AG04450 (cell line): ENCODE measurements at places on chromosomes 5 and 9. TPM values are rescaled to one million over a fixed set of nuclear protein-coding genes. Genes with fewer than 3 reads are reported as not detected.

- peak; percentile 83 for DNase-seq
Observed at GRCh38 chr5:38783011-38783561, 62.7 kb upstream of the OSMR start.

DNA sequence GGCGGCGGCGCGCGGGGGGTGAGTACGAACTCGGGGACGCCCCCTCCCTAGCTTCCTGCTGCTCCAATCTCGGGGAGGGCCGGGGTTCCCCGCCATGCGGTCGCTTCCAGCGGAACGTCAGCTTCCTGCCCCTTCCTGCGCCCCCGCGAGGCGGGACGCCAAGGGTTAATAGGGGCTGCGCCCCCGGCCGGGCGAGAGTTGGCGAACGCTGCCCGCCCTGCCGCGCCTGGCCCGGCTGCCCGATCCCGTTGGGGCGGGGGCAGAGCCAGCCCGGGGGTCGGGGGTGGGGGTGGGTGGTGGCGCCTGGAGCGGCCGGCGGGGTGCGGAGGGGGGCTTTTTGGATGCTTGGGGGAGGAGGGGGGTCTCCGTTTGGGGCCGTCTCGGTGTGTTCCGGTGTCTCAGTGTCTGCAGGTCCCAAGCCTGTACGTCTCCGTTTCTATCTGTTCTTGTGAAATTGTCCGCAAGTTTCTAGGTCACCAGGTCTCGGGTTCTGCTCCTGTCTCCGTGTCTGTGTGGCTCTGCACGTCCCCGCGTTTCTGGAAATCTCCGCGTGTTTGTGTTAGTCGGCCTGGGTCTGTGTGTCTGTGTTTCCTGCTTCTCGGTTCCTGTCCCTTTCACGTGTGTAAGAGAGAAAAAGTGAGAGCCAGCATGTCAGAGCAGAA lies 789 bp downstream of the COL27A1 start:
- DNase-seq: no peak

- DNase-seq: no peak
Observed at GRCh38 chr9:103025796-103026195, 30.7 kb downstream of the CYLC2 start.

GRCh38 chr5:53063176-53063575 lies 46.4 kb downstream of the MOCS2 start:
- no peak for DNase-seq

Gene FOXD4L4
- polyA plus RNA-seq: not detected in 2 replicates

Gene RABEPK
- 45.5 and 45.8 TPM in 2 replicates for polyA plus RNA-seq

Gene THBS4
- 0.94 and 1.2 TPM in 2 replicates for polyA plus RNA-seq

Gene INSYN2B
- 6.1 and 6.8 TPM in 2 replicates for polyA plus RNA-seq

Gene DNAH5
- polyA plus RNA-seq: 9.9 and 12.4 TPM in 2 replicates

Gene GABRA1
- not detected in 2 replicates for polyA plus RNA-seq
